NCI-H1105 treated with DMSO at 0.1 percent for 48 hours (cell line): ENCODE measurements at places on chromosomes 3 and 15.

- DNase-seq = no peak
These were observed 34.3 kb downstream of the ZXDC start for GRCh38 chr3:126441256-126441880.

DNA sequence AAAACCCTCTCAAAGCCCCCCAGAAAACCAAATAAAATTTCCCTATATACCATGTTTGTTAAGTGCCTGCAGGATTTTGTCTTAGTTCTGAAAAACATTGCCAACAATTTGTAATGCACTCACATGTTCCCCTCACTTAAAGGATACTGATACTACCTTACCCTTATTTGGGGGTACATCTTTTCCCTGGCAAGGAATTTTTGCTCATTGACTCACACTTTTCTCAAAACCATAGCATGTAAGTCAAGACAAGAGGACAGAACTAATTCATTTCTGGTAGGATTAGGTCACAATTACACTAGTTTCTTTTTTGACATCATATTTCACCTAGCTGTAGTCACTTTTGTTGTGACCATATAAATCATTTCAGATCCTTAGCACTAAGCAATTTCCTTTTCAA, 222.2 kb downstream of the THRB start:
- no peak for DNase-seq

GRCh38 chr15:79778378-79778990, 118.3 kb downstream of the MTHFS start:
- no peak for DNase-seq

- no peak for DNase-seq
These were observed 790 bp downstream of the PARP14 start for GRCh38 chr3:122681284-122681973.

GRCh38 chr15:95025924-95026728, 794.8 kb downstream of the MCTP2 start:
- DNase-seq = peak; percentile 9

DNA sequence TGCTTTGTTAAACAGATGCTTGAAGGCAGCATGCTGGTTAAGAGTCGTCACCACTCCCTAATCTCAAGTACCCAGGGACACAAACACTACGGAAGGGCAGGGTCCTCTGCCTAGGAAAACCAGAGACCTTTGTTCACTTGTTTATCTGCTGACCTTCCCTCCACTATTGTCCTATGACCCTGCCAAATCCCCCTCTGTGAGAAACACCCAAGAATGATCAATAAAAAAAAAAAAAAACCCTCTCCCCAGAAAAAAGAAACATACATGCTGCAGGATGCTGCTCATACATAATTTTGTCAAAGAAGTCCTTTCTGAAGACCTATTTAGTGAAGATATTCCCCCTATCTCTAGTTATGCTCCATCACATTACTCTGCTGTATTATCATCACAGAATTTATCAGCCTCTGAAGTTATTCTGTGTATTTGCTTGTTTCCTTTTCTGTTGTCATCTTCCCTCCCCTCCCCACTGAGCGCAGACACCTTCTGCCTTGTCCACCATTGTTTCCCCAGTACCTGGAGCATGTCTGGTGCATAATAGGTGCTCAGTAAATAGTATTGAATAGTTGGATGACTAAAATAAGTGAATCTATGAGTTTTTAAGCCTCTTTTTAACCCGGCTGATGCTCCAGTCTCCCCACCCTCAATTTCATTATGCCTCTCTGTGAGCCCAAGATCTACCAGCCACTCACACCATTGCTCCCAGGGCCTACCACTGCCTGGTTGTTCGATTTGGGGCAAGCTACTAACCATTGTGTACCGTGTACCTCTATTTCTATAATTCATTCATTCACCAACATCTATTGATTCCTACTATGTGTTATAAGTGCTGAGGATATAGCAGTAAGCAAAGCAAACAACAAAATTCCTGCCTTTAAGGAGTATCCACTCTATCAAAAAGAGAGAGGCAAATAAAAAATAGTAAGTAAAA, 4.0 kb upstream of the TM4SF1 start:
- no peak for DNase-seq

GRCh38 chr15:101635944-101636727, 16.0 kb downstream of the TM2D3 start:
- no peak for DNase-seq

- DNase-seq = no peak
These were observed 18.9 kb downstream of the TUSC7 start for GRCh38 chr3:116728454-116728853.
